ENCODE measurements at places on chromosomes 4 and X.

GRCh38 chr4:6448476-6449170, 23.8 kb downstream of the PPP2R2C start:
- no peak for DNase-seq

GRCh38 chr4:183321516-183321915, 710 bp downstream of the CLDN24 start:
- no peak for DNase-seq

GRCh38 chr4:40401631-40402030, 66.5 kb downstream of the CHRNA9 start:
- DNase-seq = no peak

DNA sequence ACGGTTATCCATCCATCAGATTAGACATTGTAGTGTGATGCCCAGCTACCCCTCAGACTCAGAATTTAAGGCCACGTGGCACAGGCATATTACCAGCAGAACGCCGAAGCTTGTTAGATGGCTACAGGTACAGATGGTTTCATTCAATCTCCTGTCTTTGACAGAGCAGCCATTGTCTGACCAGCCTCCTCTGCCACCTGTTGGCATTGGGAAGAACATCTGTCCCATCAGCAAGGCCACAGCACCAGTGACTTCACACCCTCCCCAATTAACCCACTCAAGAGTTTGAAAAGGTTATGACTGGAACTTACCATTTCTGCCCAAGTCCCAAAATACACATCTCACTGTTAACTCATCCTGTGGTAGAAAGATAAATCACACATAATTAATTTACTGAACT, 22.0 kb upstream of the PHKA2 start:
- no peak for DNase-seq

DNA sequence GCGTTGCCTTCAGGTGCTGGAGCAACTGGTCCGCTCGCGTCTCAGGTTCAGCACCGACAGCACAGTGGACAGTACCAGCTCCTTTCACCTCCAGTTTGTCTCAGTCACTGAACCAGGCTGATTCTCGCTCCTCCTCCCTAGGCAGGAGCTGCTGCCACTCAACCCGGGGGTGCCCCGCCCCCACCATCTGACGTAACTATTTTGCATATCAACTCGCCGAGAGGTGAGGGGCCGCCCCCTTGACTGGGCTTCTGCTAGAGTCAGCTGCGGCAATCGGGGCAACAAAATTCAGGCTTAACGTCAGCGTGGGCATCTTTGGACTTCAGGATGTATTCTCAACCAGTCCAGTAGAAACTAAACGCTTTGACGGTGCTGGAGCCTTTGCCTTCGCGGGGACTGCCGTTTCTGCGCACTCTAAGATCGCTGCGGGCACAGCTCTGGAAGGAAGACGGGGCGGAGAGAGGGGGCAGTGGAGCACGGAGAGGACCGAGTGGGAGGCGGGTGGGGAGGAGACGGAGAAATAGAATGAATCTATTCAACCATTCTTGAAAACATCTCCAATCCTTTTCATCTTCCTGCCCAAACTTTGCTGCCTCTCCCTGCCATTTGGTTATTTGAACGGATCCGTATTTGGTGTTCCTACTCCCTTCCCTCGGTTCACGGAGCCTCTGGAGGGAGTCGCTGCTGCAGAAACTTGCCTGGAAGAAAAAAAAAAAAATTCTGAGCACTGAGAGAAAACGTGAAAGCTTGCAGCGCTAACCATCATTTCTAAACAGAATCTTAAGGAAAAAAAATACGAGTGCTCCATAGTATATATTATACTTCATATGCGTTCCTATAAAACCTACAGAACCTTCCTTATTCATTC, at the start of gene FSTL5:
TSS of gene FSTL5 (minus strand) at position 109 of the 868 bp plus-strand sequence. CDS start 52,604 bp downstream, outside the sequence.
- peak; percentile 55 for DNase-seq

- no peak for DNase-seq
Observed at GRCh38 chrX:69060631-69061408, 104.4 kb downstream of the PJA1 start.

GRCh38 chr4:133270021-133270570, 121.0 kb downstream of the PCDH10 start:
- no peak for DNase-seq

- no peak for DNase-seq
Observed at GRCh38 chr4:109111031-109111430, 191.4 kb downstream of the COL25A1 start.

DNA sequence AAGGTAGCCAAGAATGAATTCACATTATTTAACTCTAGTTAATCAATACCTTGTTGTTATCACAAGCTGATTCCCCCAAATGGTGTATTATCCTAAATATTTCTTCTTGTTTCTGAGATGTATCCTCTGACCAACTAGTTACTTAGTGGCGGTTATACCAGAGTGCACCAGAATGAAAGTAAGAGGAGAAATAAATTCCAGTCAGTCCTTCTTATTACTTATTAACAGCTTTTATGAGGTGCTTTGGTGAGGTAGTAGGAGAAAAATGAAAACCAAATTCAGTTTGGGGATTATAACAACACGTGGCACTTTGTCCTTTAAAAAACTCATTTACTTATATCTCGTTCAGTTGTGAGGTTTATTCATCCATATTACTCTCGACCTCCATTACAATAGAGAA, 101.9 kb downstream of the AMMECR1 start:
- DNase-seq = no peak

DNA sequence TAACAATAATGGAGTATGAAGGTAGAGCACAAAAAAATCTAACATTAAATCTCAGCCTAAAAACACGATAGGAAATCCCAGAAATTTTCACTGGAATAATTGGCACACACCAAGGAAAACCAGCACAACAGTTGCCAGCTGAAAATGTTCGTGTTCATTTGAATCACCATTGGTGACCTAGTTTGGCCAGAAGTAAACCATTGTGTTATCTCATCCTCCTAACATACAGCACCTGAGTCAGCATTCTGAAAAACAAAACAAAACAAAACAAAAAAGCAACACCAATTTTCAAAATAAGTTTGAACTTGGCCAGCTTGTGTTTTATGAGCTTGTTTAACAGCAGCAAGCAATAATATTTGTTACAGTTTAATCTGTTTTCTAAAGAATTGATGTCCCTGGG, 41.1 kb downstream of the UCHL1 start:
- no peak for DNase-seq

DNA sequence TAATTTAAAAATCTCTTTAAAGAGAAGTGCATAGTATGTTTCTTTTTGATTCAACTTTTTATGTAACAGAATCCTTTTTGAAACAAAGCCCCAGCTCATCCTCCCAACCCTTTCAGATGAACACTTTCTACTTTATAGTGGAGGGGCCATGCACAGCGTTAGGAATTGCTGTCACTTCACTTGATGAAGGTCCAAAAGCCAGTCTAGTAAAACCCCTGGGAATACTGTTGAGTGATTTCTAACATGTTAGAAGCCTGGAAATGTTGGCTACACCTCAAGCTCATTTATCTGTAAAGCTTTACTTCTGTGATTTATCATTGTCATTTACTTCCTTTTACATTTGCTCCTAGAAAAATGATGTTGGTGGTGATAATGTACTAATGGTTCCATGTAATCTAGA, 1608.9 kb upstream of the TENM3 start:
- no peak for DNase-seq
